ENCODE measurements at places on chromosomes 12 and 14.

DNA sequence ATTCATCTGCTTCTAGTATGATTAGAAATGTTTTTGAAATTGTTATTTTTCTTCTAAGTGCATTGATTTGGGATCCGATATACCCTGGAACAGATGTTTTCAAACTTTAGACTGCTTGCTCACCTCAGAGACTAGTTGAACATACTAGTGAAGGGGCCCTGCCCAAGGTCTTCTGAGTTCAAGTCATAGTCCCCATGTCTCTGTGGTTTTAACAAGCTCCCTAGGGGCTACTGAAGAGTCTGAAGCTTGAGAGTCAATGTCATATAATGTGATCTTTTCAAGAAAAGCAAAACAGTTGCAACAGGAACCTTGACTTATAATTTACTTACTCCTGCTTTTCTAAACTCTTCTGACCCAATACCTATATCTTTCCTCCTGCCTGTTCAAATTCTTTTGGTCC lies 7.5 kb upstream of the UBE2N start:
- no peak for DNase-seq

DNA sequence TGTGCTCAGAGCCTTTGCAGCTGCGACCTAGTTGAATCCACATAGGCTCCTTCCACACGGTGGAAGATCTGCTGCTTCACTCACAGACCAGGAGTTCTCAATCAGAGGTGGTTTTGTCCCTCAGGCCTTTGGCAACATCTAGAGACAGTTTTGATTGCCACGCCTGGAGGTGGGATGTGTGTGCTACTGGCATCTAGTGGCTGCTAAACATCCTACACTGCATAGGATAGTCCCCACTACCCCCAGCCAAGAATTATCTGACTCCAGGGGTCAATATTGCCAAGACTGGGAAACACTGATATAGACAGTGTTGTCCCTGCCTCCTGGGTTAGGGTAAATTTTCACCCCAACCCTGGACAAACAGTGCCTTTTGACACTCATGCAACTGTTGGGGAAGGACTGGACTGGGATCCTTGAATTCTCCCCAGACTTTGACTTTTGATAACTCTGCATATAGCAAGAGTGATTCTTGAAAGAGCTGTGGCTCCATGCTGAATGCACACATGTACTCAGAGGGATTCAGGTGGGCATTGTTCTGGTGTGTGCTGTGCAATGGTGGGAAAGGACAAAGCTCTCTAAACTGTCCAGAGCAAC lies 39.8 kb downstream of the BAZ2A start:
- DNase-seq, result no peak

DNA sequence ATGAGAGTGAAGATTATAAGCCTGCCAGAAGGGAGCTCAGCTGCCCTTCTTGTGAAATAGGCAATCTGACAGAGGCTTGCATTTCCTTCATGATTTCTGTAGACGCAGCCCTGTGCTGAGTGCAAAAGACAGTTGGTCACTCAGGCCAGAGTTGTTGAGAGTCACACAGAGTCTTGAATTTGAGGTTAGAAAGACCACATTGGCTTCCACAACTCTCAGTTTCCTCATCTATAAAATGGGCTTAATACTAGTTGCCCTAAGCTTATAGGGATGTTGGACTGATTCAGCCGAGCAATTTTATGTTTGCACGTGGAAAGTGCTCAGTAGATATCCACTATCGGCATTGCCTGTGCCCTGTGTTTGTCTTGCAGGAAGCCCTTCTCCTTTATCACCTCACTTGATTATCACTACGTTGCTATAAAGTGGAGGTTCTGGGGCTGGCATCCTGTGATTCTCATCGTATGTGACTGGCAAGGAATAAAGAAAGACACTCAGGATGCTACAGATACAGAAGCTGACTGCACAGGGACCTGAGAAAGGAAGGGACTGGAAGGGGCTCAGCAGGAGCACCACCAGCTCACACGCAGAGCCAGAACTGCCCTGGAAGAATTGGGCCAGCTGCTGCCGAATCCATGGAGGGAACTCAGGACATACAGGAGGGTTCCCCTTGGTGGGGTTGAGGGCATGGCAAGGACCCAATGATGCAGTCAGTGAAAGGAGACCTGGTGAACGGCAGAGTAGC lies 19.8 kb upstream of the SERPINA4 start:
- no peak for DNase-seq

DNA sequence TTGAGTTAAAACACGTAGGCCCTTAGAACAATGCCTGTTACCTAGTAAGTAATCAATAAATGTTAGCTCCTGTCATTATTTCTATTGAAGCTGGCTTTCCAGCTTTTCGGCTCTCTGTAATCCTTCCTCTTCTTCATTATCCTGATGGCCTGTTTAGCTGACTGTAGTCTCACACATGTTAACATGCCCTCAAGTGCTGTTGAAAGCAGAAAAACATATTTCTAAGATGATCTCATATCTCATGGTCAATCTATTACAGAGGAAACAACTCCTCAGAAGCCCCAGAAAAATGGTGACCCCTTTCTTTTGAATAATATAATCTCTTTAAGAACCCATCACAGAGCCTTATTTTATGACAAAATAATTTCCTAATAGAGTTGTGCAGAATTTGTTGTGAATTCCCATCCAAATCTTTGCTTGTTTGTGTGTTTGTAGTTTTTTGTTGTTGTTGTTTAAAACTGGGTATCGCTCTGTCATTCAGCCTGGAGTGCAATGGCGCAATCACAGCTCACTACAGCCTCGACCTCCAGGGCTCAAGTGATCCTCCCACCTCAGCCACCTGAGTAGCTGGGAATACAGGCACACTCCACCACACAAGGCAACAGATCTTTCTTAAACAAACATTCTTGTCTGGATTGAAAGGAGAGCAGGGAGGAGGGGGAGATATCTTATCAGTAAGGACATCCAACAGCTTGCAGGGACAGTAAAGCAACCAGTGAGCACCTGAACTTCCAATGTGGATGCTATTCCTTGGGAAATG lies 242.5 kb upstream of the CAND1 start:
- DNase-seq, result no peak

GRCh38 chr14:101721951-101722661 lies 39.4 kb upstream of the PPP2R5C start:
- no peak for DNase-seq

- no peak for DNase-seq
Measured at GRCh38 chr14:31036552-31036951, 10.4 kb upstream of the STRN3 start.

GRCh38 chr12:11776316-11776715 lies 126.8 kb downstream of the ETV6 start:
- DNase-seq, result no peak

DNA sequence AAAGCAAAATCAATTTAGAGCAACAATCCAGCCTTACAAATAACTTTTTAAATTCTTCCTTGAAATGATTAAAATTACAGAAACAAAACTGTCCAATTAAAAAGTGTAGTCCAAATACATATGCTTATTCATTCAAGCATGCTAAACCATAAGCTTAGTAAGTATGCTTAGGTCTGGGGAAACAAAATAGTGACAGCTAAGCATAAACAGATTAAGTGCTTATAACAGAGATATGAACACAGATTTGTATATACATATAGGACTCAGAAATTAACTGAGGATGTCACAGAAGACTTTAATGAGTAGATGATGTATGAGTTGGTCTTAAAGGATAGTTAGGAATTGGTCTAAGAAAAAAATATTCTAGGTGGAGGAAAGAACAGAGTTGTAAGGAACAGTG lies 41.8 kb downstream of the SCAF11 start:
- no peak for DNase-seq

DNA sequence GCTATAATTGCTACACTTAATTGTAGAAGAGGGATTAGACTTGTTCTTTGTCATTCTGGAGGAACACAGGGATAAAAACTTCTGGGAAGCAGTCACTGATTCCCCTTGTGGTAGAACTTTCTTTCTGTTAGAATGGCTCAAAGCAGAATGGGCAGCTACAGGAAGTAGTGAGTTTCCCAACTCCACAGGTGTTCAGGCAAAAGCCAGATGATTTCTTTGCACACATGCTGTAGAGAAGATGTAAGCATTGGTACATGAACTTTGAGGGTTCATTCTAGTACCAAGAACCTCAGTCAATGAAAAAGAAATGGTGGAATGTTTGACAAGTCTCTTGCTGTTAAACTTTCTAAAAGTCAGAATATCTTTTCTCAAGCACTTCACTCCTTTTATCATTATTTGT lies 4.3 kb downstream of the NDUFA9 start:
- DNase-seq, result no peak

DNA sequence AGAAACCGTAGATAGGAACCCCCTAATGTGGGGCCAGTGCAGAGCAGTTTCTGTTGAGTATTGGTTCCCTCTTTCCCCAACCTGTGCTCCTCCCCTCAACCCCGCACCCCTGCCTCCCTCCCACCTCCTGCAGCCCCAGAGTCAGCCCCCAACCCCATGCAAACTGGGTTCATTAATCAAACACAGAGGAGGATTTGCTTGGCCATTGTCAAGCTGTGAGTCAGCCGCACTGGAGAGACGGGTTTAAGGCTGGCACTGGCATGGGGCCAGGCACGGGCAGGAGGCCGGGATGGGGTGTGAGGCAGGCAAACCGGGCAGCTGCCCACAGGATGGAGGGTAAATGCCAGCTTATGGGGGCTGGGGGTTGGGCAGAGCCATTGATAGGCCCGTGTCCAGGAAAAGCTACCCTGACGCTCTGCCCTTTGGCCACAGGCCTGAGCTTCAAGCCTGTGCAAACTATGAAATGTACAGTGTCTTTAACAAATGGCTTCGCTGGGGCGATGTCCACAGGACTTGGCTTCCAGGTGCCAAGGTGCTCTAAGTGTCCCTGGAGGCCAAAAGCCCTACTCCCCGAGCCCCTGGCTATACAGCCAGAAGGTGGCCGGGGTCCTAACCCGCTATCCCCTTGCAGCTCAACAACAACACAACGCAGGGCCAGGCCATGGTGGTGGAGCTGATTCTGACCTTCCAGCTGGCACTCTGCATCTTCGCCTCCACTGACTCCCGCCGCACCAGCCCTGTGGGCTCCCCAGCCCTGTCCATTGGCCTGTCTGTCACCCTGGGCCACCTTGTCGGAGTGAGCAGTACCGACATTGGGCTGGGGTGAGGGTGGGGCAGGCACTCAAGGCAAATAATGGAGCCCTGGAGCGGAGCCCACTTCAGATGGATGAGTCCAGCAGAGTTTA lies 1.4 kb downstream of the AQP5 start:
- DNase-seq, result no peak

DNA sequence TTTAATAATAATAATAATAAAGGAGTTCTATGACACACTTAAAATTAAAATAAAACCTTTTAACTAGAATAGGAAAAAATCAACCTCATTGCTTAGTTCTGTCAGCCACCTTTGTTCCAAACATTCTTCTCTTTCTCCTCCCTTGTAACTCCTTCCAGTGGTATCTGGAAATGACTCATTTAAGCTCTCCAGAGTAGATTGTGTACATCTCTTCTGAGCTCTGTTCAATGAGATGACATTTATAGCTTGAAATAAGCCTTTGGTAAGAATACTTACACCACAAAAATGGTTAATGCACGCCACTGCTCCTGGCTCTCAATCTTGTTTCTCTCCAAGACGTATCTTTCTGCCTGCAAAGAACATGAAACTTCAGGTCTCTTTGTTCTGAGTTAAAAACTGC lies 70.3 kb downstream of the STAB2 start:
- DNase-seq, result no peak

DNA sequence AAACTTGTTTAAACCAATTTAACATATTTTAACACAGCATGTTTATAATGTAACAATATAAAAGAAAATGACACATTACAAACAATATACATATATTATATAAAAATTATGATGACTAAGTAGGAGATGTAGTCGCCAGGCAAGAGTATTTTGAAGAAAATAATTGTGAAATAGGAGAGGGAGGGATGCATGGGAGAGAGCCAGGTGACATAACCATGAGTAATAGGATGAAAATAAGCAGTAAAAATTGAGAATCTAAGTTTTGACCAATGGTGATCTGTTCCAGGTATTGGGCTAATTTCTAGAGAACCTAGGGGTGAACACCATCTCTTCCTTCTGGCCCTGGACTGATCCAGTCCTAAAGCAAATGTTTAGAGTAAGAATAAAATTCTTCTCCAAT lies 315.2 kb upstream of the G2E3 start:
- no peak for DNase-seq

DNA sequence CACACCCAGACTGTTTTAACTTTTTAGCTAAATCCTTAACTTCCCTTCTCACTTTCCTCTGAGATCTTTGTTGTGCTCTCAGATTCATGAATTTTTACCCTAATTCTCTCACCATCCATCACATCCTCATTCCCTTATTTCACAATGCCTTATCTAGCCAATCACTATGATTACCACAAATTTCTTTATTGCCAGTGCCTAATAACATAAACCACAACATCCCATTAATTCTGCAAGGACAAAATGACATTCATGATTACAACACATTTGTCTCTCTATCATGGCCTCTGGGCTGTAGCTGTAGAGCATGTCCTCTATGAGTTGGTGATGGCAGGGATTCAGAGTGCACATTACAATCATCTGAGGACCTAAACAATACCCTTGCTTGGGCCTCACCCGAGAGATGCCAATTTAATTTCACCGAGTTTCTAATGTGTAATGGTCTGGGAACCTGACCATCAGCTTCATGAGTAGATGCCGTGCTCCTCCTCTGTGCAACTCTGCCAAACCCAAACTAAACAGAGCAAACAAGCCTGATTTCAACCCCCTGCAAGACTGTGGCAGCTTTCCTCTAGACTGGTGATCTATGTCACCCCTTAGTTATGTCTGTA lies 99.3 kb downstream of the SPTSSA start:
- DNase-seq, result no peak

DNA sequence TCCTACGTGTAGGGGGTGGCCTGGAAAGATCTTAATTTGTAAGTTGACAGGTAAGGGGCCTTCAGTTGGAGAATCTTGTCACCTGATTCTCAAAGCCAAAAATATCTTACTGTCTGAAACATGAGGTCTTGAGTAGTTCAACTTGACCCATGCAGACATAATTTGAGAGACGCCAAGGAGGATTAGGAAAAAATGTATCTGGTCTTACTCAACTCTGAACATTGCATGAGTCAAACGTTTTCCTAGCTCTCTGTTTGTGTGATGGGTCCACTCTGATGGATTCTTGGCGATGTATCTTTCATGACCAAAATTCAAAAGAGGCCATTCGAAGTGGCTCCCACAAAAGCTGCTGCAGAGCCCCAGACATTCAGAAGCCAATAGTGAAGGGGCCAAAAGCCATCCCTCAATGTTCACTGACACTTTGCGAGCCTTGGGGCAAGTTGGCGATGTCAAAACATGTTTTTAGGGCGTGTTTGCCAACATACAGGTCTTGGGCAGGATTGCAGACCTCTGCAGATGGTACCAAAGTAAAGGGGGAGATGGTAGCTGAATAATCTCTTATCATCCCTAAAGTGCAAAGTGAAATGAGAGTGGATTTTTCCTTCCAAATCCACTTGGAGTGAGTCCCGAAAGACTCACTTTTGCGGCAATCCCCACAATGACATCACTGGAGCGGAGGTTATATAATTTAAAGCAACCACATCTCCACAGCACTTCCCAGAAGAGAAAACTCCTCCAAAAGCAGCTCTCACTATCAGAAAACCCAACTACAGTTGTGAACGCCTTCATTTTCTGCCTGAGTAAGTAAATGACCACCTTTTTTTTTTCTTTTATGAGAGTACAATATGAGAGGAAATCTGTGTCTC lies at the start of gene BDKRB1:
Gene BDKRB1 (plus strand): TSS at position 710 of the 866 bp plus-strand sequence. CDS start 7,473 bp downstream, outside the sequence.
- no peak for DNase-seq
